Pons (tissue), 1 donor: ENCODE measurements at places on chromosomes 7 and 10.

DNA sequence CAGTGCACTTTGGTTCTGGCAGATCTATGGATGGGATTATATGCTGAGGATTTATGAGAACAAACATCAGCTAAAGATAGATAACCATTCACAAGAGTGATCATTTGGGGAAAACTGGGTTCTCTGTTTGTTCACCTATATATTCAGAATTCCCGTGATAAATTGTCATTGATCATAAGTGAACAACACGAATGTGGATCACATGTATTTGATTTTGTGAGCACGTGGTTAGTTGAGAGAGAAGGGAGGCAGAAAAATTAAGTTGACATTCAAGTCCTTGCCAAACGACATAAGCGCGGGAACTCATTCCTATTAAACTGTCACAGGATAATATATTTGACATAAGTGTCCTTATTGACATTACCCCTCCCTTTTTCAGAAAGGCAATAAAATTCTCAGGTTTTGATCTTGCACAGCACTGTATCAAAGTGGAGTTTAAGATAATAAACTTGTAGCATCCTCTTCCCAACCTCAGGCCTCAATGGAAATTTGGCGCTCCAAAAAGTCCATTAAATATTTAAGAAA, 64.9 kb upstream of the MYO3A start:
- DNase-seq: no peak

GRCh38 chr7:150515248-150516147, 826 bp downstream of the GIMAP7 start:
- DNase-seq: peak; percentile 9

- DNase-seq: no peak
These were observed 274.3 kb downstream of the CCDC3 start for GRCh38 chr10:12726971-12727831.

DNA sequence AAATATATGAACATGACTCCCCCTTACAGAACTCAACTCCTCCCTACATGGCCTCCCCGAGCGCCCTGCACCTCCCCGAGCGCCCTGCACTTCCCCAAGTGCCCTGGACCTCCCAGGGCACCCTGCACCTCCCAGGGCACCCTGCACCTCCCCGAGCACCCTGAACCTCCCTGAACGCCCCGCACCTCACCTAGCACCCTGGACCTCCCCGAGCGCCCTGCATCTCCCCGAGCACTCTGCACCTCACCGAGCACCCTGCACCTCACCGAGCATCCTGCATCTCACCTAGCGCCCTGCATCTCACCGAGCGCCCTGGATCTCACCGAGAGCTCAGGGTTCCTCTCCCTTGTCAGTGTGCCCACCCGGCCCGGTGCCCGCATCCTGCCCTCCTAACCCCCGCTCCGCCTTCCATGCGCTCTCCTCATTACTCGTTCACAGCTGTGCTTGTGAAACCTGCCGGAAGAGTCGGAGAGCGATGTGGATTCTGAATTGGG, 134.3 kb downstream of the ACTR3B start:
- DNase-seq: no peak

DNA sequence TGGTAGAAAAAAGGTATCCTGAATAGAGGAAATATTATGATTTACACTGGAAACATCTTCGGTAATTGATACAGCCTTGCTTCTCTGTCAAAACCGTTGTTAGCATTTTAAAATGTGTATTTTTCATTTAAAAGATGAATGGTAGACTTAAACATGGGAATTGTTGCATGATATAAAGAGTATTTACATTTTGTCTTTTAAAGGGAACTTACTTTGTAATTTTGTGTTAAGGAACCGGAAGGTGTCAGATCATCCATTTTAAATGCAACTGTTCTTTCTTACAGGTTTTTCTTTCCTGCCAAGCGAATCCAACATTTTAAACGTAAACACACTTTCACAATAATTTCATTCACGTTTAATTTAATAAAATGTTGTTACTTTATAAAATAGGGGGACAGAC, 1.8 kb upstream of the IGF2BP3 start:
- DNase-seq: no peak

GRCh38 chr10:130412317-130412716, 276.1 kb downstream of the GLRX3 start:
- no peak for DNase-seq
